ENCODE measurements at places on chromosomes 5 and 9. TPM values are rescaled to one million over a fixed set of nuclear protein-coding genes. Genes with fewer than 3 reads are reported as not detected.

GRCh38 chr5:133904641-133905040, 63.8 kb downstream of the C5orf15 start:
- no peak for DNase-seq
- no peaks in the 10 kb centered on the region for H3K4me1 ChIP-seq
- H3K4me3 ChIP-seq, result no peak overlapping the region
- no peaks in the 10 kb centered on the region for H3K27me3 ChIP-seq
- no peak overlapping the region for H3K27ac ChIP-seq
- H3K36me3 ChIP-seq, result no peaks in the 10 kb centered on the region

Gene PLAC8L1
- not detected for total RNA-seq

DNA sequence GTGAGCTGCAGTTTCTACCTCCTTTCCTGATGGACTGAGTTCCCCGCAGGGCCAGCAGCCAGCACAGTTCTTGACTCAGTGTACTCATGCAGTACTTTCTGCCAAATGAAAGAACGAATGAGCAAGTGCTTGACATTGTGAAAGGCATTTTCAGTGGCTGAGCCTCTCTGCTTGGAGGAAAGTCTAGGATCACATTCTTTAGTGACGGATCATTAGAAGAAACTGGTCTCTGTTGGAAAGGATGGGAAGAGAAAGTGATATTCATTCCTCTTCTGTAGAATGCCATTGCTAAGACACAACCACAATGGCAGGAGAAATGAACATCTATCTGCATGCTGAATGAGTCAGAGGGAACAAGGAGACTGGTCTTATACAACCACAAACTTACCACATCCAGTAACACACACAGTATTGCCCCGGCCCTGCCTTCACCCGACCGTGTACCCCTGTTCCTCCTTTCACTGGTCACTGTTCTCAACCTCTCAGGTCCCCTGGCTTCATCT, 206.9 kb downstream of the CRB2 start:
- no peaks in the 10 kb centered on the region for H3K36me3 ChIP-seq
- no peak for DNase-seq
- H3K4me3 ChIP-seq, result no peak overlapping the region
- no peaks in the 10 kb centered on the region for H3K4me1 ChIP-seq
- no peaks in the 10 kb centered on the region for H3K27me3 ChIP-seq

Gene ANXA6
- 232 TPM for total RNA-seq

- H3K4me3 ChIP-seq, result no peak overlapping the region
- H3K27me3 ChIP-seq, result no peaks in the 10 kb centered on the region
- H3K36me3 ChIP-seq, result no peaks in the 10 kb centered on the region
- no peak overlapping the region for H3K27ac ChIP-seq
- no peak for DNase-seq
Observed at GRCh38 chr9:33800886-33801285, 5.5 kb downstream of the PRSS3 start.

- no peak overlapping the region for H3K4me3 ChIP-seq
- H3K27me3 ChIP-seq, result no peaks in the 10 kb centered on the region
- DNase-seq, result no peak
Observed at GRCh38 chr5:156376751-156377150, 49.8 kb downstream of the SGCD start.

GRCh38 chr5:74413403-74414048, 227.0 kb downstream of the ENC1 start:
- H3K36me3 ChIP-seq, result no peaks in the 10 kb centered on the region
- DNase-seq, result peak; percentile 87
- no peak overlapping the region for H3K4me3 ChIP-seq

Gene TNFSF15
- 0.83 TPM for total RNA-seq

- no peaks in the 10 kb centered on the region for H3K27me3 ChIP-seq
- no peaks in the 10 kb centered on the region for H3K4me1 ChIP-seq
- H3K4me3 ChIP-seq, result no peak overlapping the region
Observed at GRCh38 chr5:60959156-60959555, 14.2 kb downstream of the NDUFAF2 start.

GRCh38 chr9:87557996-87558395, 60.3 kb downstream of the DAPK1 start:
- H3K4me1 ChIP-seq, result peaks cover 93% of the 10 kb centered on the region
- peak; percentile 80 for DNase-seq
- no peak overlapping the region for H3K4me3 ChIP-seq
- no peaks in the 10 kb centered on the region for H3K36me3 ChIP-seq
- no peak overlapping the region for H3K27ac ChIP-seq

Gene UBAP2
- total RNA-seq, result 39.0 TPM

DNA sequence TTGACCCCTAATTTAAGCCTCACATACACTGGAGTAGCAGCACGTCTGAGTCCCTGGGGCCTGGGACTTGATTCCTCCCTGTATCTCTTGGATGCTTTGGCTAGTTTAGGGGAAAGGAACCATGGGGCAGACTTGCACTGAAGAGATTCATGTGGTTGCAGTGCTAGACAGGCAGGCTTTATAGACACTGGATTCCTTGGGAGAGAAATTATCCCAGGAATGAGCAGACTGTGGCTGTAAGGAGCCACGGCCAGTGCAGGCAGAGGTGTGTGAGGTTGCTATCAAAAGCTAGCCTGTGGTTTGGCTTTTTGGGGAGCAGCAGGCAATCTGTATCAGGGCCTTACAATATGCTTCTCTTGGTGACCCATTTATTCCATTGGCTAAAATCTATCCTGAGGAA, 20.5 kb upstream of the PITX1 start:
- H3K36me3 ChIP-seq, result no peaks in the 10 kb centered on the region
- H3K27ac ChIP-seq, result no peak overlapping the region
- no peaks in the 10 kb centered on the region for H3K4me1 ChIP-seq
- H3K4me3 ChIP-seq, result no peak overlapping the region
- peaks cover 6% of the 10 kb centered on the region for H3K27me3 ChIP-seq

DNA sequence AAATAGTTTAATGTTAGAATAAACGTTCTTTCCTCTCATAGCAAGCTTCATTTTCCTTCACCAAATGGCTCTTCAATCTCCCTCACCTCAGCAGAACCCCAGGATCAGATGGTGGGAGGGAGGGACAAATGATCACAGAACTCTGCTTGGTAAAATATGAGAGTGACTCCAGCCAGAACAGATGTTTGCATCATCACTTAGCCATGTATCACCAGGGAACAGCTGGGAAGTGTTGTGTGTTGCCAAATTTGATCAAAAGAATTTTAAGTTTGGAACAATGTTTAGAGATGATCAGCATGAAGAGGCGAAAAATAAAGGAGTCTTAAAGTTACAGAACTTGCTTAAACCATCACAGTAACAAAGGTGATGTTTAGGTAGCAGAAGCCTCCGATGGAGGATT, 115.7 kb downstream of the FRMD3 start:
- no peak overlapping the region for H3K27ac ChIP-seq
- H3K4me3 ChIP-seq, result no peak overlapping the region
- no peak for DNase-seq
- H3K4me1 ChIP-seq, result peaks cover 20% of the 10 kb centered on the region
- no peaks in the 10 kb centered on the region for H3K36me3 ChIP-seq

GRCh38 chr5:171692107-171692506, 93.5 kb upstream of the SMIM23 start:
- H3K4me3 ChIP-seq, result no peak overlapping the region
- H3K27me3 ChIP-seq, result peaks cover 14% of the 10 kb centered on the region
- no peaks in the 10 kb centered on the region for H3K4me1 ChIP-seq
- no peaks in the 10 kb centered on the region for H3K36me3 ChIP-seq
- no peak overlapping the region for H3K27ac ChIP-seq
- DNase-seq, result no peak

Gene HAVCR2
- 5.1 TPM for total RNA-seq

Gene PCDHA7
- total RNA-seq, result 1.0 TPM

Gene PCDHGA7
- total RNA-seq, result 5.3 TPM

DNA sequence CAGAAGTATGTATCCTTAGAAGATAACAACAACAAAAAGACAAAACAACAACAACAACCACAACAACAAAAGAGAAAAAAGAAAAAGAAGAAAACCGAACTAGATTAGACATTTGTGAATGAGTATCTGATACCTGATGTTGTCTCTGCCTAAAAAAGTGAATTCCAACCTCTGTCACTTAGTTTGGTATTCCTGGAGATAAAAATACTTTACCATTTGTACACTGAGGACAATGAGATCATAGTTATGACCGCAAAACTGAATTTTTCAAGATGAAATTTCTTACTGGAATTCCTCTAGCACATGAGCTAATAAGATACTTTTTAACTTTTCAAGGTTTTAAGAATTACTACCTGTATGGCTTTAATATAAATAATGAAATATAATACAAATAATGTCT, 54.5 kb downstream of the ALDH1A1 start:
- peak overlapping the region; percentile 67 for H3K27ac ChIP-seq
- H3K4me1 ChIP-seq, result peaks cover 26% of the 10 kb centered on the region
- H3K27me3 ChIP-seq, result no peaks in the 10 kb centered on the region
- H3K4me3 ChIP-seq, result no peak overlapping the region
- no peaks in the 10 kb centered on the region for H3K36me3 ChIP-seq

Gene RXRA
- 81.0 TPM for total RNA-seq

GRCh38 chr9:116391306-116391900, 237.8 kb downstream of the PAPPA start:
- H3K27me3 ChIP-seq, result no peaks in the 10 kb centered on the region
- no peak for DNase-seq
- no peaks in the 10 kb centered on the region for H3K4me1 ChIP-seq
- H3K36me3 ChIP-seq, result peaks cover 3% of the 10 kb centered on the region

- no peak for DNase-seq
- H3K36me3 ChIP-seq, result no peaks in the 10 kb centered on the region
- no peaks in the 10 kb centered on the region for H3K27me3 ChIP-seq
- H3K4me3 ChIP-seq, result no peak overlapping the region
Observed at GRCh38 chr5:19285286-19285685, 702.7 kb downstream of the CDH18 start.

Gene PAEP
- not detected for total RNA-seq

Gene PCDHA11
- total RNA-seq, result 0.42 TPM

DNA sequence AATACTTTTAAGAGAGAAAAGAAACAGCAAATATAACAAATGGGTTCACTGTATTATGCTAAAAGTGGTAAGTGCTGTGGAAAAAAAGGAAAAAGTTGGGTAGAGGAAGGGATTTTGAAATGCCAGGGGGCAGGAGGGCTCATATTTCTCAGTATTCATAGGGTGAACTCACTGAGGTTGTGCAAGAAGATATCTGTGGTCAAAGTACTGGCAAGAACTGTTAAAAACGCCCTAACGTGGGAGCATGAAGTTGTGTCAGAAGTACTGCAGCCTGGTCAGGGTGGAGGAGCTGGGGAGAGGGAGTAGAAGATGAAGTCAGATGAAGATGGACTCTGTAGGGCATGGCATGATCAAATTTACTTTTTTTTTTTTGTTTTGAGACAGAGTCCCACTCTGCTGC, 31.2 kb upstream of the SLC28A3 start:
- no peak for DNase-seq
- no peak overlapping the region for H3K4me3 ChIP-seq
- no peaks in the 10 kb centered on the region for H3K36me3 ChIP-seq
- H3K27me3 ChIP-seq, result no peaks in the 10 kb centered on the region

- H3K4me3 ChIP-seq, result no peak overlapping the region
- H3K4me1 ChIP-seq, result peaks cover 53% of the 10 kb centered on the region
- H3K36me3 ChIP-seq, result no peaks in the 10 kb centered on the region
- H3K27me3 ChIP-seq, result no peaks in the 10 kb centered on the region
- no peak overlapping the region for H3K27ac ChIP-seq
Observed at GRCh38 chr5:159175547-159175946, 33.8 kb downstream of the RNF145 start.

Gene PCSK1
- 1.3 TPM for total RNA-seq

Gene LRRC70
- total RNA-seq, result 1.0 TPM

DNA sequence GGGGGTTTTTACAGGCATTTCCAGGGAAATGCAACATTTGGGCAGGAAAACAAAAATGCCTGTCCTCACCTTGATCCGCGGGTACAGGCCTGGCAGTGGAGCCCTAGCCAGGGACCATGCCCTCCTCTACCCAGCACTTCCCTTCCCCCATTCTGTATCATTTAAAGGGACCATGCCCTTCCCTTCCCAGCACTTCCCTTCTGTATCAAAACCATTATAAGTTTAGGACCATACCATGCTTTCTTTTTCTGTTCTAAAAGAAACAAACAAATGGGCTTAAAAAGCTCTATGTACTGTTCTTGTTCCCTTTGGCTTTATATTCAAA, 166.9 kb upstream of the ZNF608 start:
- no peak overlapping the region for H3K27ac ChIP-seq
- no peaks in the 10 kb centered on the region for H3K36me3 ChIP-seq
- H3K27me3 ChIP-seq, result no peaks in the 10 kb centered on the region

- no peak overlapping the region for H3K4me3 ChIP-seq
- H3K27me3 ChIP-seq, result no peaks in the 10 kb centered on the region
- peaks cover 64% of the 10 kb centered on the region for H3K4me1 ChIP-seq
- no peak overlapping the region for H3K27ac ChIP-seq
- DNase-seq, result peak; percentile 4
- no peaks in the 10 kb centered on the region for H3K36me3 ChIP-seq
Observed at GRCh38 chr9:20559231-20559890, 62.9 kb downstream of the MLLT3 start.

DNA sequence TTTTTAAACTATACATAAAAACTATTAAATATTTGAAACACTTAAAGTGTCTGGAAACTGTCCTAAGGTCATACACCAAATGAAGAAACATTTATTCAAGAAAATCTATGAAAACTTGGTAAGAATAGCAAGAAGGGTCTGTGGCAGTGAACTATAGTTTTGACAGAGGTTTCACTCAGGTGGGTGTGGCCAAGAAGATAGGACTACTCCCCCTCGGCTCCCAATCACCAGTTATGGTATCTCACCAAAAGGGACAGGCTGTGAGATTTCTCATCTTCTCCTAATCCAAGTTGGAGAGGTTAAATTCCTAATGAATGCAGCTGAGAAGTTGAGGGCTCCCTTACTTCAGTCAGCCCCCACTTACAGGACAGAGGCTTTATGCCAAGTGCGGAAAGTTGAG, 2.9 kb downstream of the ARSK start:
- H3K4me3 ChIP-seq, result no peak overlapping the region
- no peak overlapping the region for H3K27ac ChIP-seq
- no peak for DNase-seq
- no peaks in the 10 kb centered on the region for H3K36me3 ChIP-seq
- no peaks in the 10 kb centered on the region for H3K27me3 ChIP-seq
- H3K4me1 ChIP-seq, result peaks cover 25% of the 10 kb centered on the region

DNA sequence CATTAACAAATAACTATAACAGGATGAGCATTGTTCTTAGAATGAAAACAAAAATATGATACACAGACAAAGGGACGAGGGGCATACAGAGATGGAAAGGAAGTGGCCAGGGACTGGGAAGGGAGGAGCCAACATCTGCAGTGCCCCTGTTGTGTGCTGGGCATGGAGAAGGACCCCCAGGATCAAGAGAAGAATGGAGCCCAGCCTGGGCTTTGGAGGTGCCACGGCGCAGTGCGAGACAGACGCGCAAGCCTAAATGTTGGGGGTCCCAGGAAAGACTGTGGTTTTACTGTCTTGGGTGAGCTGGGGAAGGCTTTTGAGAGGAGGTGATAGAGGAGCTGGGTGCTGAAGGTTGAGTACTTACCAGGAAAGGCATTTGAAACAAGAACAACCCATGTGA, 28.4 kb upstream of the DUSP1 start:
- peak overlapping the region; percentile 54 for H3K27ac ChIP-seq
- H3K27me3 ChIP-seq, result no peaks in the 10 kb centered on the region
- H3K36me3 ChIP-seq, result no peaks in the 10 kb centered on the region
- H3K4me1 ChIP-seq, result peaks cover 54% of the 10 kb centered on the region
- no peak for DNase-seq
- H3K4me3 ChIP-seq, result no peak overlapping the region

- H3K27ac ChIP-seq, result peak within 1 kb of the TSS; percentile 99
- no peak for DNase-seq
- peaks cover 8% of the 10 kb centered on the region for H3K4me1 ChIP-seq
- no peaks in the 10 kb centered on the region for H3K36me3 ChIP-seq
- peak within 1 kb of the TSS; percentile 87 for H3K4me3 ChIP-seq
Observed at GRCh38 chr5:108747774-108748400, at the start of gene FER. FER (plus strand) TSS chr5:108747897; CDS start chr5:108798183, 50,286 bp downstream.

- no peaks in the 10 kb centered on the region for H3K36me3 ChIP-seq
- H3K27me3 ChIP-seq, result no peaks in the 10 kb centered on the region
- DNase-seq, result no peak
Observed at GRCh38 chr9:86605303-86605702, 251.1 kb upstream of the TUT7 start.

All from esophagus muscularis mucosa (tissue), 4 donors.